ENCODE measurements at places on chromosomes 11 and 22. TPM values are rescaled to one million over a fixed set of nuclear protein-coding genes. Genes with fewer than 3 reads are reported as not detected.
A peak's percentile ranks its signal among the peaks of the same experiment; 100 is the strongest.

GRCh38 chr11:132714859-132715440 is 817.4 kb downstream of the OPCML start:
- no peak overlapping the region for H3K4me3 ChIP-seq
- no peaks in the 10 kb centered on the region for H3K27me3 ChIP-seq
- H3K36me3 ChIP-seq: no peaks in the 10 kb centered on the region

CCDC73 gene
- not detected for total RNA-seq

GRCh38 chr11:57161351-57161750 is 20.4 kb upstream of the LRRC55 start:
- no peaks in the 10 kb centered on the region for H3K27me3 ChIP-seq
- DNase-seq: no peak
- no peaks in the 10 kb centered on the region for H3K36me3 ChIP-seq
- no peak overlapping the region for H3K4me3 ChIP-seq
- H3K4me1 ChIP-seq: peaks cover 4% of the 10 kb centered on the region

- peaks cover 12% of the 10 kb centered on the region for H3K36me3 ChIP-seq
- no peaks in the 10 kb centered on the region for H3K27me3 ChIP-seq
- no peak for DNase-seq
- no peak overlapping the region for H3K4me3 ChIP-seq
Measured at GRCh38 chr22:19057539-19057938, 64.7 kb downstream of the DGCR2 start.

LMO1 gene
- not detected for total RNA-seq

DNA sequence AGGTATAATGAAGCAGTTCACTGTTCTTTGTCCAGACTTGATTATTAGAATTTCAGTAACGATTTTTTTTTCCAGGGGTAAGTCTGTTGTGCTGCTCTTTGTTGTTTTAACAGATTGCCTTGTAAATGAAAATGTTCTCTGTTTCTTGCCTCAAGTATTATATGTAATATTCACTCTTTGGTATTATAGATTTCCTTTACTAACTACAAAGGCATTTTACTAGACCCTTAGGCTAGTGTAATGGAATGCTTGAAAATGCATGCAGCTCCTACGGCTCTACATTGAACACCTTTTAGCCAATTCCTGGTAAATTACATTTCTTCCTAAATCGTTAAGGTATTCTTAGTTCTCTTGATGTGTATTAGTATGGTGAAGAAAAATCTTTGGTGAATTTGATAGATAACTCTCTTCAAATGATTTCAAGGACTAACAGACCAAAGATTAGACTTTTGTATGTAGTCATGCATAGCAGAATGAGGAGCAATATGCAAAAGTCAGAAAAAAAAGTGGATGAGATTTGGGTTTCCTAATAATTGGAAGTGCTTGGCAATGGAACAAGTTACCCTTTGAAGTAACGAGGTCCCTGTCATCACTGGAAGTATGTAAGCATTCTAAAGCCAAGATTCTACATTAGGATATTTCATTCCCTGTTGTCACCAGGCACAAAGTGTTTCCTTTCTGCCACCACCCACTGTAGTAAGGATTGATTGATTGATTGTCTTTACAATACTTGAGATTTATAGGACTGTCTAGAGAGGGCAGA is 113.1 kb downstream of the DBX1 start:
- no peaks in the 10 kb centered on the region for H3K27me3 ChIP-seq
- H3K36me3 ChIP-seq: no peaks in the 10 kb centered on the region
- H3K4me3 ChIP-seq: no peak overlapping the region

GRCh38 chr11:38384568-38384967 is 1786.5 kb upstream of the RAG2 start:
- no peak overlapping the region for H3K4me3 ChIP-seq
- no peak overlapping the region for H3K27ac ChIP-seq
- H3K4me1 ChIP-seq: no peaks in the 10 kb centered on the region
- H3K27me3 ChIP-seq: no peaks in the 10 kb centered on the region

DNA sequence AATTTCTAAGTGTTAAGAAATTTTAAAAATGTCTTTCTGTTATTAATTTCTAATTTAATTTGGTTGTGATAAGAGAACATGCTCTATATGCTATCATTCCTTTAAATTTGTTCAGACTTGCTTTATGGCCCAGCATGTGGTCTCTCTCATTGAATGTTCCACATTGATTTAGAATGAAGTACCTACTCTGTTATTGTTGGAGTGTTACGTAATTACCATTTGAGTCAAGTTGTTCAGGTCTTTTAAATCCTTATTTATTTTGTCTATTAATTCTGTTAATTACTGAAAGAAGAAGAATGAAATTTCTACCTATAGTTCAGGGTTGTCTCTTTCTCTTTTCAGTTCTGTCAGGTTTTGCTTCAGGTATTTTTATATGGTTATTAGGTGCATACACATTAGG is 57.0 kb downstream of the PRMT3 start:
- H3K4me3 ChIP-seq: no peak overlapping the region
- peaks cover 11% of the 10 kb centered on the region for H3K36me3 ChIP-seq
- no peaks in the 10 kb centered on the region for H3K27me3 ChIP-seq
- no peak for DNase-seq
- H3K27ac ChIP-seq: no peak overlapping the region

SCGB2A2 gene
- total RNA-seq: not detected

- peaks cover 11% of the 10 kb centered on the region for H3K4me1 ChIP-seq
- H3K27me3 ChIP-seq: no peaks in the 10 kb centered on the region
- no peaks in the 10 kb centered on the region for H3K36me3 ChIP-seq
- no peak for DNase-seq
- H3K27ac ChIP-seq: peak overlapping the region; percentile 93
- H3K4me3 ChIP-seq: peak overlapping the region; percentile 61
Measured at GRCh38 chr11:111601636-111601978, 642 bp upstream of the SIK2 start.

SYT7 gene
- total RNA-seq: 1.6 TPM

DNA sequence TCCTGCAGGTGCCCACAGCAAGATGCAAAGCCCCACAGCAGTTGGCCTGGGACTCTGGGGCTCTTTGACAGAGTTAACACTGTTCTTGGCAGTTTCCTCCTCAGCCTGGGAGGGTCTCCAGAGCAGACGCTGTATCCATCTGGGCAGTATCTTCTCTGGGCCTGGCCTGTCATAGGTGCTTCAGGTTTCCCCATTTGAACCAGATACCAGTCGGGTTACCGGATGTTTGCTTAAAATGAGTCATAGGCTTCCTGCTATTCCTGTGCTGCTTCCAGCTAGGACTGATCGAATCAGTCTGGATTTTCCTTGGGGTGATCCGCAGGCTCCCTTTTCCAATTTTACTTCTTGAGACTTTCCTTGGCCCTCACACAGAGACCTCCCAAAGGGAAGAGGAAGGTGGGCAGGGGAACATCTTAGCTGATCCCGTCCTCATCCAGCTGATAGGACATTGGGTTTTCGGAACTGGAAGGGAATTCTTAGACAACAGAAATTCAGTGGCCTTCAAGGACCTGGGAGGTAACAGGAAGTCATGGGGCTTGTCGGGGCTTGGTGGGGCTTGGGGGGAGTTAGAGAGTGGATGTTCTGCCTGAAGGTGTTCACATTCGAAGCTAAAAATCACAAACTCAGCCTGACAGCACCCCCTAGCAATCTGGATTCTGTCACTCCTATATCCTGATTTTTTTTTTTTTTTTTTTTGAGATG is 2.4 kb upstream of the RANGAP1 start:
- peak overlapping the region; percentile 86 for H3K27ac ChIP-seq
- peak overlapping the region; percentile 44 for H3K4me3 ChIP-seq
- H3K4me1 ChIP-seq: peaks cover 68% of the 10 kb centered on the region
- no peaks in the 10 kb centered on the region for H3K27me3 ChIP-seq
- H3K36me3 ChIP-seq: no peaks in the 10 kb centered on the region

Measured in esophagus squamous epithelium (tissue), 5 donors.